ENCODE measurements at places on chromosomes 12 and 14. TPM values are rescaled to one million over a fixed set of nuclear protein-coding genes. Genes with fewer than 3 reads are reported as not detected.
A peak's percentile ranks its signal among the peaks of the same experiment; 100 is the strongest.

DNA sequence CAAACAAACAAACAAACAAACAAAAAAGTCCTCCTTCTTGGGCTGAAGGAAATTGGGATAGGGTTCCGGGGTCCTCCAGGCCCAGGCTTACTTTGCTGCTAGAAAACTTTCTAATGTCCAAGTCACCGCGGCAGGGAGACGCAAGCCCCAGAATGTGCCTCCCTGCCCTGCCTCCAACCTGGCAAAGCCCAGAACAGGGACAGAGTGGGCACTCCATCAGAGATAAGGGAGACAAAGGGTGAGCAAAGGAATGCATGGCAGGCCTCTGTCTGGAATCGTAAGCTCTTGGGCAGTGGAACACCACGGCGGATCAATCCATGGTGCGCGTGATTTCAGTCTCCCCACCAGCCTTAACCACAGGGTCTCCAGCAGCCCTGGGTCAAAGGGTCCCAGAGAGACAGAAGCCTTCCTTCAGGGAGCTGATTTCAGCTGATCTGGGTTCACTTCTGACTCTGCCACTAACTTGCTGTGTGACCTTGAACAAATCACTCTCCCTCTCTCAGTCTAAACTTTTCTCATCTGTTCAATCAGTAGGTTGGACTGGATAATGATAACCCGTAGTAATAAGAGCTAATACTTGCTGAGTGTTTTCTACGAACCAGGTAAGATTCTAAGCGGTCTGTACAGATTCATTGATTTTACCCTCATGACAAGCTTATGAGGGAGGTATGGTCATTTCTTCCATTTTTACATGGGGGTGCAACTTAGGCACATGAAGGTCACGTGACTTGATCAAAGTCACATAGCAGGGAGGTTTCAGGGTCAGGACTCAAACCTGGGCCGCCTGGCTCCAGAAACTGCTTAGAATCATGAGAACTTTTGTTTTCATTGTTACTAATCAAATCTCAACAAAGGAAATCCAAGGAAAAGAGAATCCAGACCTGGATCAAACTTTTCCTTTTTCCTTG lies 12.7 kb downstream of the RILPL1 start:
- no peak for DNase-seq

- no peak for DNase-seq
Observed at GRCh38 chr14:49933128-49933527, 40.2 kb downstream of the ARF6 start.

DNA sequence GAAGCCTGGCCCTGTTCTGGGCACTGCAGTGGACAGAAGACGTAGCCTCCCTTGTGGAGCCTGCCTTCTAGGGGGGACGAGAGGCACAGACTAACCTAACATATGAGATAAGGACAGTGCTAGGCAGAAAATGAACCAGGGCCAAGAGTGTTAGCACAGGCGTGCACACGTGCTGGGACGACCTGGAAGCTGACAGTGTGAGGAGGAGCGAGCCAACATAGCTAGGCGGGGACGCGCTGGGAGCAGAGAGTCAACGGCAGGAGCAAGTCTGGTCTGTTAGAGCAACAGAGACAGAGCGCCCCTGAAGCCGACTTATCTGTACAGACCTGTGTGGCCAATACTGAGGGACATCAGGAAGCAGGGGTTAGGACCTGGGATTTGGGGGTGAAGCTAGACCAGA lies 8.0 kb downstream of the PXMP2 start:
- DNase-seq, result no peak

GRCh38 chr12:66087365-66087943 lies 43.1 kb downstream of the LLPH start:
- DNase-seq, result peak; percentile 88

GRCh38 chr14:93543766-93544165 lies 113.0 kb downstream of the UNC79 start:
- DNase-seq, result peak; percentile 33

DNA sequence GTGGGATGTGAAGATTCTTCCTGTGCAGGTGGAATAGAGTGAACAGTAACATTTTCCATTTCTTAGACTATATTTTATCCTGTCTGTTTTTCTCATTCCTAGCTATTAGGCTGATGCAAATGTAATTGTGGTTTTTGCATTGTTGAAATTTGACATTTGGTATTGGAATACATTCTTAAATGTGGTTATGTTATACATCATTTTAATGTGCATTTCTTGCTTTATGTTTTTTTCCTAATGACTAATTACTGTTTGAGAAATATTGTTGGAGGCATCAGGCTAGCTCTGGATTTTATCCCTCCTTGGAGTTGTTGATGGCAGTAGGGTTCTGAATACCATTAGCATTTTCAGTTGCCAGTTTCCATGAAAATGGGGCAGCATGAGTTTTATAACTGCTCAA lies 75.9 kb upstream of the GNG2 start:
- no peak for DNase-seq

GRCh38 chr12:97995559-97995958 lies 519.8 kb upstream of the TMPO start:
- no peak for DNase-seq

DNA sequence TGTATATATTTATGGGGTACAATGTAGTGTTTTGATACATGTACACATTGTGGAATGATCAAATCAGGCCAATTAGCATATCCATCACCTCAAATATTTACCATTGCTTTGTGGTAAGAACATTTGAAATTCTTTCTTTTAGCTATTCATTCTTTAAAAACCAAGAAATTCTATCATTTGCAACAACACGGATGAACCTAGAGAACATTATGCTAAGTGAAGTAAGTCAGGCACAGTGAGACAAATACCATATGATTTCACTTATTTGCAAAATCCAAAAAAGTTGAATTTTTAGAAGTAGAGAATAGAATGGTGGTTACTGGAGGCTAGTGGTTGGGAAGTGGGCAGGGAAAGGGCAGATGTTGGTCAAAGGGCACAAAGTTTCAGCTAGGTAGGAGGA lies 129.3 kb upstream of the PTPRQ start:
- no peak for DNase-seq

- DNase-seq, result peak; percentile 68
Observed at GRCh38 chr12:64608901-64609535, 1.3 kb upstream of the RASSF3 start.

DNA sequence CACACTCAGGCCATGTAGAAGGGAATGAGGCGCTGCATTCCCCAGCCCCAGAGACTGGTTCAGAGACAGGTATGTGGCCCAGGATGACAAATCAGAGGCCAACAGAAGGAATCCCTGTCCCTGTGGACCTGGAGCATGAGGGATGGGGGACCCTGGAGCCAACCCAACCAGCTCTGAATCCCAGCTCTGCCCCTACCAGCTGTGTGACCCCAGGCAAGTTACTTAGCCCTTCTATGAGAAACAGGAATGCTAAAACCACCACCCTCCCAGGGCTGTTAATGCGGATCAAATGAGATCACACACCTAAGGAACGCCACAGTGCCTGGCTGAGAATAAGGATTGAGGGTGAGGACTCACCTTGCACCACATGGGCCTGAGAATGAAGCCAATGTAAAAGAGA lies 15.6 kb downstream of the ITPK1 start:
- DNase-seq, result no peak

DNA sequence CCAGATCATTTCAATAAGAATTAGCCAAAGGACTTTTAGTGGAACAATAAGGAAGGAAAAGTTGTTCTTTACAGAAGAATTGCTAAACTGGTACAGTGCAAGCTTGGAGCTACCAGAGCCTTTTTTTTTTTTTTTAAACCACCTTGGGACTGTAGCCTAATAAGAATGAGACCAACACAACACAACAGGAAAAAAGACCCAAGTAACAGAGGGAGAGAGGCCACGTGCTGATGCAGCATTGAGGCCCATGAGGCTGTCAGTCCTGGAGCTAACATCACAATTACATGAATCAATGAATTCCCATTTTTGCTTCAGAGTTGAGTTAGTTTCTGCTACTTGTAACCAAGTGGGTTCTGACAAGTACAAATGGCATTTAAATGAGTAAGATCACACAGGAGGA lies 149.0 kb upstream of the EEA1 start:
- no peak for DNase-seq

GRCh38 chr14:77108753-77109152 lies 10.7 kb downstream of the CIPC start:
- no peak for DNase-seq

DNA sequence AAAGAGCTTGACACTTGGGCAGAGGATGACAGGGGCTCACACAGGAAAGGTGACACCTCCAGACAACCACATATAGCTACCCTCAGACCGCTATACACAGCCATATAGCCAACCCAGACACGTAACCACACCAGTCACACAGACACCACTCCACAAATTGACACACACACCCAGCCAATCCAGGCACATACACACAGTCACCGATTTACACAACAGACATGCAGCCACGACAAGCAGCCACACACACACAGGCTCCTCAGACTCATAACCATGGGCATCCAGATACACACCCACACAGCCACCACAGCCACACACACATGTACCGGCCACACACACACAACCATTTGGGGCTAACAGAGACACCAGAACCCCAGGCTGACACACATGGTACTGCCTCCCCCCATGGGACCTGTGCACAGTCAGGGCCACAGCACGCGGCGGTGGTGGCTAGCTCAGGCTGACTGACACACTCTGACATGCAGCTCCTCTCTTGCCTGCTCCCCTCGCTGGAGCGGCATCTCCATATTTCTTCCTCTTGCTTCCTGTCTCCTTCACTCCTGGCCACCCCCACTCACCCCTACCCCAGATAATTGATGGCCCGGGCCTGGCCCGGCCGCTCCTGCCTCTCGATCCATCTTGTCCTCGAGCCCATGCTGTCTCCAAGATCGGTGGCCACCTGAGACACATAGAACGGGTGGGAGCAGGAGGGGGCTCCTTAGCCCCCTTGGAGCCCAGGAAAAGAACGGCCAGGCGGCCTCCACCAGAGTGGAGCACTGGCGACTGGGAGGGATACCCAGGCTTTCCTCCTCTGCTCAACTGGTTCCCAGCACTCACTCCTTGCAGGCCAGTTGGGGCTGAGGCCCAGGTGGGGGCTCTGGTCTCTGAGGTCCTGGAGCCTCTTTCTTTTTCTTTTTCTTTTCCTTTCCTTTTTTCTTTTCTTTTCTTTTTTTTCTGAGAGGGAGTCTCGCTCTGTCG lies 6.0 kb upstream of the SHMT2 start:
- DNase-seq, result no peak

DNA sequence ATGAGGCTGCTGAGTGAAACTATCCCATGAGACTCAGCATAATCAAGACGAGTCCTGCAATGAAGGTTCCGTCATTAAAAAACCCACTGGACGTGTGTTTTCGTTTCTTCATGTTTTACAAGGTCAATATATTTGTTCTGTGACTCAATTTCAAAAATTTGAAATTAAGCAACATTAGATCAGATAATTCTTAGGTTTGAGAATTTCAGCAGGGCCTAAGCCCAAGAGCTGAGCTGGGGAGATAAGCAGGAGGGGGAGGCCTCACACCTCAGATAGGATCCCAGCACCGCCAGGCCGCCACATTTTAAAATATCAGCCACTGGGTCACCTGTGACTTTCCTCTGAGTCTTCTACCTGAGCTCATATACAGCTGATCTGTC lies 13.3 kb downstream of the STX2 start:
- no peak for DNase-seq

GRCh38 chr14:29054119-29054518 lies 287.5 kb downstream of the FOXG1 start:
- peak; percentile 7 for DNase-seq

DNA sequence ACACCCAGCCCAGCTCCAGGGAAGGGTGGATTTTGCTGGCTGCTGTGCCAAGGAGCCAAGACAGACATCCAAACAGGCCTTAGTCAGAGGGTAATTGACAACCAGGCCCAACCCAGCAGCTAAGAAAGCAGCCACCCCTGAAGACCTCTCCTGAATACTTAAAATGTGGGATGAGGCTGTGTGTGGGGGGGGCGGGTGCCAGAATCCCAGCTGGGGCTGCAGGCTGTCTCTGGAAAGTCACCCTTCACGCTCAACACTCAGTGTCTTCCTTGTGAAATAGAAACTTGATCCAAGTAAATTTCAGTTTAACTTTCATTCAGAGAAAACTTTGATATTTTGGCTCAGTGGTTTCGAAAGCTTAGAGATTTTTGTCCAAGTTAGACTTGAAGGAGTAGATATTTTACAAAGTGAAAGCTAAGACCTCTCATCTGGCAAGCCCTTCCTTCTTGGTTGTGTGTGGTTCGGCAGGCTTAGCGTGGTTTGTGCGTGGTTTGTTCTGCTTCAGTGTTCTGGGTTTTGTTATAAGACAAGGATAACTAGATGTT lies 5.1 kb downstream of the PAPLN start:
- no peak for DNase-seq

GRCh38 chr14:71117839-71118743 lies 210.8 kb downstream of the PCNX1 start:
- peak; percentile 78 for DNase-seq

DNA sequence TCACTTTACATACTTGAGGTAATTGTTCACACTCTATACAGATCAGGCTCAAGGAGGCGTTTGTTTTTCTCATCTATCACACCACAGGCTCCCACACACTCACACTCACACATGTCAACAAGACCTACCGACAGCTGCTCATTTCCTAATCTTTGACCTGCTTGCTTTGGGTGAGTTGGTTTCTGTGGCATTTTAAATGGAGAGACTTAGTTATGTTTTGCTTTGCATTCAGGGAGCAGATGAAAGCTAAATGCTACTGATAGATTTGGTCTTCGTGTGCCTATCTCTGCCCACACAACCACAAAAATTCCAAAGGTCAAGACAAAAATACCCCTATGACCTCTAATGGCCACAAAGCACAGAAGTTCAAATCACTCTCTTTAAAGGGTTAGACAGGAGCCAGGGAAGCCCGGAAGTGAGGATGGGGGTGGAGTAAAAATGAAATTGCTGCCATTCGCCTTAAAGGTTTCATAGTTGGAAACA lies 203.5 kb upstream of the G2E3 start:
- no peak for DNase-seq

- DNase-seq, result no peak
Observed at GRCh38 chr14:71175491-71175890, 268.2 kb downstream of the PCNX1 start.

The SPIC gene
- total RNA-seq, result not detected

The CIROP gene
- total RNA-seq, result 0.28 TPM

The ERBB3 gene
- 2.5 TPM for total RNA-seq

The SMIM41 gene
- not detected for total RNA-seq

The ASCL4 gene
- not detected for total RNA-seq

The NUAK1 gene
- 8.8 TPM for total RNA-seq

The BRAP gene
- 23.6 TPM for total RNA-seq

The AICDA gene
- total RNA-seq, result not detected

The RASSF9 gene
- 0.18 TPM for total RNA-seq

Data from IMR-90 (cell line).